Panc1 (cell line): ENCODE measurements at places on chromosomes 11 and 22. TPM values are rescaled to one million over a fixed set of nuclear protein-coding genes. Genes with fewer than 3 reads are reported as not detected.

Gene FREY1
- total RNA-seq: 1.4 TPM

Gene VSIG2
- not detected for total RNA-seq

- no peak overlapping the region for H3K27ac ChIP-seq
- no peak overlapping the region for H3K4me3 ChIP-seq
- no peak for DNase-seq
- H3K27me3 ChIP-seq: peaks cover 4% of the 10 kb centered on the region
- no peaks in the 10 kb centered on the region for H3K36me3 ChIP-seq
- no peaks in the 10 kb centered on the region for H3K4me1 ChIP-seq
These were observed 61.1 kb downstream of the FDX1 start for GRCh38 chr11:110490886-110491285.

DNA sequence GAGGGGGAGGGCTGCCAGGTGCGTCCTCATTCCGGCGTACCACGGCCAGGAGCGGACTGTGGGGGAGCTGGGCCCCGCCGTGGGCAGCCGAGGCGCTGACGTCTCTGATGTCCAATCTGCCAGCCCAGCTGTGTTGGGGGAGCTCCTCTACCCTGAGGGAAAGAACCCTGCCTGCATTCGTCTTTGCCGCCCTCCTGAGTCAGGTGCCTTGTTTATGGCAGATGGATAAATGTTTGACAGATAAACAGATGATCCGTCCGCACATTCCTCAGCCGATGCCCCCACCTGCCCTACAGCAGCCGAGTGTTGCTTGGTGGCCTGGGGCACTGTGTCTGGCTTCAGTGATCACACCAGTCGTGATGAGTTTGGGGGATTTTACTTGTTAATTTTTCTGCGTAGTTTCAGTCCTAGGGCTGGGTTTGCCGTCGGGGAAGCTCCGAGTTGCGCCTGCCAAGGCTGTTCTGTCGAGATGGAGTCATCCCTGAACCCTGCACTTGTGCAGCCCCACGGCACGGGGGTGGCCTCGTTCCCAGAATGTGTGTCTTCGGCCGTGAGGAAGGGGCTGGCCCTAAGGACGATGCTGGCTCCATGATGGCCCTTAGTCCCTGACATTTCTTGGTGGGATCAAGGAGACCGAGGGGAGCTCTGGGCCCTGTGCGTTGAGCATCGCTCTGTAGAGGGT, 1083.9 kb downstream of the BRD1 start:
- H3K27me3 ChIP-seq: no peaks in the 10 kb centered on the region; the same call in 1 of the 2 replicates
- no peaks in the 10 kb centered on the region for H3K4me1 ChIP-seq
- DNase-seq: no peak
- H3K27ac ChIP-seq: no peak overlapping the region

DNA sequence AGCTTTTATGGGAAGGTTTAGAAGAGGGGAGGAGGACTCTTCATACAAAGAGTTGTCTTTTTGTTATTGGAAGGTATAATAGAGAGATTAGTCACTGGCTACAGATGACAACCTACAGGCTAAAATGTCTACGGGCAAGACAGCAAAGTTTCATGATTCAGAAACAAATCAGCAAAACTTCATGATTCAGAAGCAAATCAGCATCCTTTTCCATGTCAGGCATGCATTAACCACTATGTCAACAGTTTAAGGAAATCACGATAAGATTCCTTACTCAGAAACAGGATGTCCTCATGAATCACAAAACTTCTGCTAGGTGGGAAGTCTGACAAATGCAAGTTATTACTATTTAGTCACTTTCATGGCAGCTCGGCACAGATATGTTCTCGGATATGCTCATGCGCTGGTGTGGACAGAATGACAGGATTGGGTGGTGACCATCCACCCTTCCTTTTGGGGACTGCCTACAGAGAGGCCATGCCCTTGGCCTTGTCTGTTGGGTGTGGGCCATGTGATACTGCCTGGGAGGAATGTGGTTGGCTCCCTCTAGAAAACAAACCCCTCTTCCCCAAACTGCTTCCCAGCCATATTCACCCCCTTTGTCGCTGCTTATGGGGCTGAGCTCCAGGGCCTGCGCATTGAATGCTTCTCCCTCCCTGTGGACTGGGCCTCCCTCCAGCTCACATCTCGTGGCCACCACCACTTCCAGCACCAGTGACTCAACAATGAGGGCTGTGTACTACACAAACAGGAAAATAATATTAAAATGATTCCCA, 10.1 kb downstream of the C11orf91 start:
- no peak overlapping the region for H3K4me3 ChIP-seq
- H3K27me3 ChIP-seq: no peaks in the 10 kb centered on the region
- H3K27ac ChIP-seq: peak overlapping the region; percentile 94
- DNase-seq: peak; percentile 96
- H3K36me3 ChIP-seq: no peaks in the 10 kb centered on the region

GRCh38 chr11:26201411-26201810, 130.5 kb upstream of the ANO3 start:
- no peak for DNase-seq
- no peak overlapping the region for H3K27ac ChIP-seq
- no peak overlapping the region for H3K4me3 ChIP-seq
- H3K27me3 ChIP-seq: no peaks in the 10 kb centered on the region

DNA sequence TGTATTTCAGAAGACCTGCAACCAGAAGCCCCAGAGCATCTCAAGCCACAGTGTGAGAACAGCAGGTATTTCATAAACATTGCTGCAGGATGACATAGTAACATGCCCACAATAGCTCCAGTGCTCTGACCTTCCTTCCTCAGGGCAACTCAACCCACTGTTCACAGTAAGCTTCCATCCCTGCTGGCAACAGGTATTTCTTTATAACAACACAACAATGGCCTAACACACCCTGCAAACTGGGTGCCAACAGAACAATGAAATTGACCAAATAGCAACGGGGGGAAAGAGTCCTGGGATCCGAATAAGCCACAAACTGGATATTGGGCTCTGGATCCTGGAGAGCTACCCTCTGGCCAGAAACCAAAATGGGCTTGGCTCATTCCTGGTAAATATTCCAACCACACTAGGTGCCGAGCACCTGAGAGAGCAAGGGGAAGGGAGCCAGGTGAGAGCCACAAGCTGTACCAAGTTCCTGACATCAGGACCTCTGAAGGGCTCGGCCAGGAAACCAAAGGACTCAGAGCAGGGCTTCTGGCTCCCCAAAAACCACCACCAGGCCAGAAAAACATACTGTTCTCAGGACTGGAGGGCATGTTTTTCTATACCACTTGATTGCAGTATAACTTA, 99.5 kb downstream of the MICAL3 start:
- no peaks in the 10 kb centered on the region for H3K36me3 ChIP-seq
- H3K4me3 ChIP-seq: no peak overlapping the region
- DNase-seq: no peak

GRCh38 chr11:17298302-17298701, 21.8 kb downstream of the NUCB2 start:
- no peak overlapping the region for H3K27ac ChIP-seq
- no peak overlapping the region for H3K4me3 ChIP-seq
- H3K36me3 ChIP-seq: no peaks in the 10 kb centered on the region
- no peak for DNase-seq
- H3K27me3 ChIP-seq: no peaks in the 10 kb centered on the region

DNA sequence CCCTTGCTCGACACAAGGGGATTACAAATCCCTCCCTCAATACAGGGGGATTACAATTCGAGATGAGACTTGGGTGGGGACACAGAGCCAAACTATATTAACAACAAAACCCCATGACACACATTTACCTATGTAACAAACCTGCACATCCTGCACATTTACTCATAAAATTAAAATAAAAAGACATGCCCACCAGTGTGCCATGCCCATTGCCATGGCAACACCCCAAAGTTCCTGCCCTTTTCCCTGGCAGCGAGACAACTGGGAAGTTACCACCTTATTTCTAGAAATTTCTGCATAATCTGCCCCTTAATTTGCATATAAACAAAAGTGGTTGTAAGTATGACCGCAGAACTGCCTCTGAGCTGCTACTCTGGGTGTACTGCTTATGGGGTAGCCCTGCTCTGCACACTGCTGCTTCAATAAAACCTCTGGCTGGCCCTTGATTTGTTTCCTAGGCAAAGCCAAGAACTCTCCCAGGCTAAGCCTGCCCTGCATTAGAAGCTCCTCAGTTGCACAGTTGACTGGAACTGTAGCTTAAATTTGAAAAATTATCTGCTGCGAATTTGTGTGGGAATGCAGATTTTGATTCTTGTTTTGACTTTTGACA, 8.6 kb upstream of the INCENP start:
- no peaks in the 10 kb centered on the region for H3K27me3 ChIP-seq
- H3K36me3 ChIP-seq: no peaks in the 10 kb centered on the region
- H3K4me3 ChIP-seq: no peak overlapping the region
- peaks cover 3% of the 10 kb centered on the region; the same call in 1 of the 2 replicates for H3K4me1 ChIP-seq

GRCh38 chr11:111937461-111937769, 272 bp downstream of the DIXDC1 start:
- H3K36me3 ChIP-seq: no peaks in the 10 kb centered on the region
- peak overlapping the region; percentile 63 for H3K4me3 ChIP-seq
- peak overlapping the region; percentile 75 for H3K27ac ChIP-seq
- no peak for DNase-seq
- no peaks in the 10 kb centered on the region for H3K27me3 ChIP-seq

GRCh38 chr11:1923201-1923956, 3.9 kb downstream of the TNNT3 start:
- DNase-seq: no peak
- H3K4me1 ChIP-seq: peaks cover 26% of the 10 kb centered on the region
- H3K27me3 ChIP-seq: no peaks in the 10 kb centered on the region
- H3K4me3 ChIP-seq: no peak overlapping the region
- H3K27ac ChIP-seq: no peak overlapping the region
- no peaks in the 10 kb centered on the region for H3K36me3 ChIP-seq
